Activated CD8-positive, alpha-beta T cell treated with anti-CD3 and anti-CD28 coated beads for 36 hours (primary cell): ENCODE measurements at places on chromosomes 16 and 17. TPM values are rescaled to one million over a fixed set of nuclear protein-coding genes. Genes with fewer than 3 reads are reported as not detected.
A peak's percentile ranks its signal among the peaks of the same experiment; 100 is the strongest.

The NOTUM gene
- total RNA-seq = 0.41 TPM

The PRDM7 gene
- not detected for total RNA-seq

The ACSM5 gene
- total RNA-seq = not detected

The SPNS3 gene
- 24.7 TPM for total RNA-seq

The RRAD gene
- total RNA-seq = 1.1 TPM

DNA sequence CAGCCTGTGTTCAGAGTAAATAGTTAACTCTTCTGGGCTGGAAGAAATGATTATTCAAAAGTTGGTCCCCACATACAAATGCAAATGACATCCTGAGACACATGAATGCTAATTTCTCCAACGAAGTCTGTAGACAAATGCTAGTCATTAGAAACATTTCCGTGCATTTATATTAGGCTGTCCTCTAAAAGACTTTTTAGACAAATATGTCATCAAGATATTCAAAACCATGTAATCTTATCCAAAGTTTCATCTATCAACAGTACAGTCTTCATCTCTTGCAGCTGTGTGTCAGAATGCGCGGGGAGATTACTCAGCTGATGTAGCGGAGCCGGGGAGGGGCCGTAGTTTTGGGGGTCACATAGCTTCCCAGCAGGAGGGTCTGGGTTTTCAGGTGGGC is 33.8 kb upstream of the MAF start:
- peaks cover 21% of the 10 kb centered on the region for H3K27me3 ChIP-seq
- H3K36me3 ChIP-seq = no peaks in the 10 kb centered on the region
- no peak overlapping the region for H3K27ac ChIP-seq
- no peak for DNase-seq

DNA sequence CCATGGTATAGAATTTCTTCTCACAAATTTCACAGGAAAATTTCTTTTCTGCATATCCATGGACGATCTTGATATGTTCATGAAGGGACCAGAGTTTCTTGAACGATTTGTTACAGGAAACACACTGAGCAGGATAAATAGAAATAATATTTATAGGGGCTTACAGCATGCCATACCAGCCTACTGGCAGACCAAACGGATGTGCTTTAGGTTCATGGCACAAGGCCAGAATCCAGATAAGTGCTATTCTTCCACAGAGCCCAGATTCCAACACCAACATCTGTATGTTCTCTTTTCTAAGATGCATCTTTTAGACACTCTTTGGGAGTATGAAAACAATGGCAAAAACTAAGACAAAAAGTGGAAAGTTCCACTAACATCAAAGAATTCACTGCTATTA is 49.3 kb downstream of the ZNF652 start:
- no peak overlapping the region for H3K4me3 ChIP-seq
- H3K36me3 ChIP-seq = no peaks in the 10 kb centered on the region
- DNase-seq = no peak
- no peaks in the 10 kb centered on the region for H3K27me3 ChIP-seq

DNA sequence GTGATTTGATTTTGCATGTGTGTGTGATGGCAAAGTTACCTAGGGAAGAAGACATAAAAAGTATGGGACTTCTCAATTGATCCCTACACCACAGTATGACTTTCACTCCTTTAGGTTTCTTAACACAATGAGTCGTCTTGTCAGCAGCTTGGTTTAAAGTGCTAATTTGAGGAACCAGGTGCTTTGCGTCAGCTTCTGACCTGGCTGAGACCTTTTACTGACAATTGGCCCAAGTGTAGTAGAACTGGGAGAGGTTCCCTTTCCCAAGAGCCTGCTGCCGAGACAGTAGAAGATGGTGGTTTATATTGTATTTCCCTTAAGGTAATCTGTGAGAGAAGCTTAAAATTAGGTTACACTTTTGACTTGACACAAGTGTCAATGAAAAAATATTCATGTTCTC is 54.9 kb downstream of the LDHD start:
- H3K36me3 ChIP-seq = no peaks in the 10 kb centered on the region
- peaks cover 2% of the 10 kb centered on the region for H3K27me3 ChIP-seq
- peaks cover 30% of the 10 kb centered on the region for H3K4me1 ChIP-seq
- H3K4me3 ChIP-seq = no peak overlapping the region
- H3K27ac ChIP-seq = peak overlapping the region; percentile 15
- no peak for DNase-seq

DNA sequence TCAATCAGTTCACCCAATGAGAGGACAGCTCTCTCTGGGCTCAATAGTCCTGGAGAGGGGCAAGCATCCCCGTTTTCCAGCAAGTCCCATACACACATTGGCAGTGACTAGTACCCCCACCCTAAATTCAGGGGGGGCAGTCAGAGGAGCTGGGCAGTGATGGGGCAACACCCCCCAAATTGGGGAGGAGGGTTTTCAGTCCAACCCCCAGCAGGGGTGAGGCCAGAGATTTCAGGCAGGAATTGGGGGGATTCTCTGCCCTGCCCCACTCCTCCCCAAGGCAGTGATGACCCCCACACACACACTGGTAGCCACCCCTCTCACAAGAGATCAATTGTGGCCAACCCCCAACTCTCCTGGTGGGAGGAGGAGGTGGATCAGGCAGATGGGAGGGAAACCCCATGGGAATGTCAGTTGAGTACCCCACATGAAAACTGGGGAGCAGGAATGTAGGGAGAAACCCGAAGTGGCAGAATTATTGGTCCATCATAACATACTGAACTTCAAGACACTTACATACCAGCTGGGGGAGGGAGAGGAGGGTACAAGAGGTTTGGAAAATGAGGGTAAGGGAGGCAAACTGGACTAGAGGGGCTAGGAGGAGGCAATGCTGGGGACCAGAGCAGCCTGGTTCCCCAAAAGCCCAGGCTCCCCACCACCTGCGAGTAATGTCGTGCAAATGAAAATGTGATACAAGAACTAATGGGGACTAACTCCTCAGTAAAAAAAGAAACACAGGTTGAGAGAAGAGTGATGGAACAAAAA is 3.1 kb downstream of the VAMP2 start:
- peaks cover 60% of the 10 kb centered on the region for H3K4me1 ChIP-seq
- H3K27me3 ChIP-seq = no peaks in the 10 kb centered on the region
- no peak for DNase-seq

DNA sequence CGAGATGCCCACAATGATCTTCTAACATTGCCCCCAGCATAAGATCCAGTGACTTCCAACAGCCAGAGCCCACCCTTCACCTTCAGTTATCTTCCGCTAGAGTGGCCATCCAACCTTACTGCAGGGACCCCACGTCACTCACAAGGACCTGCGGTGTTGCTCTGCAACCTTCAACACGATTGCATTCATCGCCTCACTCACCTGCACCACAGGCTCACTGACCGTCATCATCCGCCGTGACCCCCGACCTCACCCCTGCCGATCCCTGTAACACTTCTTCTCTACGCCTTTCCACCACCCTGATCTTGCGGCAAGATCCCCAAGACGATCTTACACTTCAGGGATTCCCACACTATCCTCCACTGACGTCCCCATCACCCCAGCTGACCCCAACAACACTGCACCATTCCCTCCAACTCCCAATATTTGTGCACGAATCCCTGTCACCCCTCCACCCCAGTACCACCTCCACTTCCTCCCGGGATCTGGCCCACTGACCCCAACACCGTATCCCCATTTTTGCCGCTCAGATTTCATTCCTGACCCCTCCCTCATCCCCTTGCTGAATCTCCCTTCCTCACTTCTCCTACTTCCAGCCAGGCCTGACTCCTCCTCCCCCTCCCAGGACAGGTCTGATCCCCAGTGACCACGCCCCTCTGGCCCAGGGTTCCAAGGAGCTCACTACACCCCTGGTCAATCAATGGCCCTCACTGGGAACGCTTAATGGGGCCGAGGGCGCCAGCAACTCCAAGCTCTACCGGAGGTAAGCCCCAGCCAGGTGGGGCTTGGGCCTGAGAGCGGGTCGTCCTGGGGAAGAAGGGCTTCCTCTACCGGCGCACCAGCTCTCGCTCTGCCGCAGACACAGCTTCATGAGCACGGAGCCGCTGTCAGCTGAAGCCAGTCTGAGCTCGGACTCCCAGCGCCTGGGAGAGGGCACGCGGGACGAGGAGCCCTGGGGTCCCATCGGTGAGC is 7.6 kb downstream of the RUNDC3A start:
- peaks cover 12% of the 10 kb centered on the region for H3K4me1 ChIP-seq
- H3K27ac ChIP-seq = no peak overlapping the region
- no peak for DNase-seq

DNA sequence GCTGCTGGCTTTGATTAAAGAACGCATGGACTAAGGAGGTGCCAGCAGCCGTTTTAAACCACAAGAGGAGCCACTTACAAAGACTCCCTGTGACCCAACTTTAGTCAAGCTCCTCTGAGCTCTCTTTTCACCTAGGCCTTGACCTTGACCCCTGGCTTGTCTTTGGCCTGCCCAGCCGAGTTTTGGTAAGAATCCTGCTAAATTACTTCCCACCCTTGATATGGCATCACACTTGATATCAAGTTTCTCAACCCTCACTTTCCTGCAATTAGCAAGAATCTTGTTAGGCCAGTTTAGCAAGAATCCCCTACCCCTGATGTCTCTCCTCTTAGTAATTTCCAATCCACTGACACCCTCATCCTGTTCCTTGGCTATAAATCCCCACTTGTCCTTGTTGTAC is 232.8 kb upstream of the SALL1 start:
- no peaks in the 10 kb centered on the region for H3K36me3 ChIP-seq
- H3K4me1 ChIP-seq = no peaks in the 10 kb centered on the region
- no peak overlapping the region for H3K27ac ChIP-seq
- no peak for DNase-seq
- no peak overlapping the region for H3K4me3 ChIP-seq

- peaks cover 29% of the 10 kb centered on the region for H3K36me3 ChIP-seq
- peak overlapping the region; percentile 94 for H3K27ac ChIP-seq
- H3K4me3 ChIP-seq = peak overlapping the region; percentile 45
- H3K4me1 ChIP-seq = peaks cover 57% of the 10 kb centered on the region
- no peak for DNase-seq
Measured at GRCh38 chr17:40284085-40284713, 3.5 kb upstream of the CDC6 start.

- no peak overlapping the region for H3K27ac ChIP-seq
- H3K36me3 ChIP-seq = no peaks in the 10 kb centered on the region
- H3K4me3 ChIP-seq = no peak overlapping the region
- peaks cover 16% of the 10 kb centered on the region for H3K4me1 ChIP-seq
Measured at GRCh38 chr17:81416612-81417011, 21.4 kb downstream of the BAHCC1 start.

- H3K36me3 ChIP-seq = no peaks in the 10 kb centered on the region
Measured at GRCh38 chr16:24583494-24583893, 44.1 kb downstream of the RBBP6 start.

GRCh38 chr16:87586201-87586782 is 16.0 kb upstream of the JPH3 start:
- no peak for DNase-seq
- no peak overlapping the region for H3K27ac ChIP-seq
- H3K36me3 ChIP-seq = no peaks in the 10 kb centered on the region

DNA sequence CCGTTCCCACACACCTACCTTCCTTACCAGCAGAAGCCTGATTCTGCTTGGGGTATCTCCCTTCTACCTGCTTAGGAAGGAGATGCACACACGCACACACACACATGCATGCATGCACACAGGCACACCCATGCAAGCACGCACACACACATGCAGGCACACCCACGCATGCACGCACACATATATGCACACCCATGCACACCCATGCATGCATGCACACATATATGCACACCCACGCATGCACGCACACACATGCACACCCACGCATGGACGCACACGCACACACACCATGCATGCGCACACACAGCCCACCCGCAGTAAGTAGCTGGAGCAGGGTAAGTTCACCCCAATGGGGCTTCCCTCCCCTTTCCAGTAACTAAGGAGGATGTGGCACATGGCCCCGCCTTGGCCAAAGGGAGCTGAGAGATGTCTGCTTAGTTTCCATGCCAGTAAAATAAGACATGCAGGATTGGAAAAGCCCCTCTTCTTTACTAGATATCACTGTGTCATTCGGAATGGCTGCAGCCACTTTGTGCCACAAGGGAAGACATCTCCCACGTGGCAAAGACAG is 33.7 kb downstream of the ADCY9 start:
- H3K36me3 ChIP-seq = peaks cover 9% of the 10 kb centered on the region
- DNase-seq = peak; percentile 43
- H3K27ac ChIP-seq = no peak overlapping the region
- peaks cover 3% of the 10 kb centered on the region for H3K27me3 ChIP-seq
- peaks cover 43% of the 10 kb centered on the region for H3K4me1 ChIP-seq
- H3K4me3 ChIP-seq = no peak overlapping the region

- no peak overlapping the region for H3K4me3 ChIP-seq
- DNase-seq = no peak
- no peaks in the 10 kb centered on the region for H3K27me3 ChIP-seq
- H3K27ac ChIP-seq = no peak overlapping the region
- H3K4me1 ChIP-seq = no peaks in the 10 kb centered on the region
Measured at GRCh38 chr17:67671493-67671892, 46.2 kb upstream of the NOL11 start.

DNA sequence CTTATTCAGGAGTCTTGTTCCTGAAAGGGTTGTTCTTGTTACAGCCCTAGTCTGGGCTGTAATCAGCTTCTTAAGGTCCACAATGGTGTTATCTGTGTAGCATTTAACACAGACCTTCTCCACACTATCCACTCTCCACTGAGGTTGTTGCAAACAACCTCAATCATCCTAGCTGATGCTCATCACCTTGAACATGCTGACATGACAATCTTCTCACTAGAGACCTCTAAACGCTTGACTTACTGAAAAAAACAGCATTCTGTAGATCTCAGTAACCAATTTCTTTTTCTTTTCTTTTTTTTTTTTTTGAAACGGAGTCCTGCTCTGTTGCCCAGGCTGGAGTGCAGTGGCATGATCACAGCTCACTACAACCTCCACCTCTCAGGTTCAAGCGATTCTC is 3.6 kb downstream of the TNFRSF17 start:
- no peak overlapping the region for H3K4me3 ChIP-seq
- H3K36me3 ChIP-seq = no peaks in the 10 kb centered on the region
- H3K27ac ChIP-seq = no peak overlapping the region
- H3K4me1 ChIP-seq = no peaks in the 10 kb centered on the region

DNA sequence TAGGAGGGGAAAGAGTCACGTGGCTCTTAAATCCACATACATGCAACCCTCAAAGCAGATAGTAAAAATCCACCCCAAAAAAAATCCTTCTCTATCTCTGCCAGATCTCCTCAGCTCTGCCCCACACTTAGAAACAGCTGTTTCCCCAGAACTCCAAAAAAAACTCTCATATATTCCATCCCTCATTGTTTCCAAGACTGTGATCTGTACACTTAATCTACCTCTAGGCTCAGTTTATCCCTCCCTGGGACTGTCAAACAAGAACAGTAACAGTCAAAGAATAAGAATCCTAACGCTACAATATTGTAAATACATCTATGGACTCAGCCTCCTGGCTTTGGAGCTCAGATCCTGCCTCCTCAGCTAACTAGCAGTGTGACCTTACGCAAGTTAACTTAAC is 11.6 kb downstream of the CUEDC1 start:
- DNase-seq = no peak
- H3K36me3 ChIP-seq = no peaks in the 10 kb centered on the region
- peaks cover 38% of the 10 kb centered on the region for H3K4me1 ChIP-seq
- H3K4me3 ChIP-seq = no peak overlapping the region
- no peak overlapping the region for H3K27ac ChIP-seq
